Memory B cell (primary cell): ENCODE measurements at places on chromosomes 3 and 15.

- no peak for DNase-seq
These were observed 471.5 kb upstream of the CADM2 start for GRCh38 chr3:84487296-84487695.

GRCh38 chr3:134340982-134341365 is 33.3 kb downstream of the AMOTL2 start:
- DNase-seq, result no peak

DNA sequence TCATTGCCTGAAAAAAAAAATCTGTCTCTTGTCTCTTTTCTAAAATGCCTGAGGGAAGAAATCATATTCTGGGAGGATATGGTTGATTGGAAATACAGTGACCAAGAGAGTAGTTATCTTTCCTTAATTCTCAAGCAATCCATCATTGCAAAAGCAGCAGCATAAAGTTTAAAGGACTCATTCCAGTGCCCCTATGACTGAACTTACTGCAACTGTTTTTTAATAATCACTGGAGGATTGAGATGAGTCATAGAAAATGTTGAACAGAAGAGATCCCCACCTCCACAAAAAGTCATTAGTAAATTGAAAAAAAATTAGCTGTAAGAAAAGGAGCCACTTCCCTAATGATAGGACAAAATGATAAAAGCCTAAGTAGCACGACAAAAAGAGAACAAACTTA is 121.5 kb downstream of the SLC9A9 start:
- no peak for DNase-seq

DNA sequence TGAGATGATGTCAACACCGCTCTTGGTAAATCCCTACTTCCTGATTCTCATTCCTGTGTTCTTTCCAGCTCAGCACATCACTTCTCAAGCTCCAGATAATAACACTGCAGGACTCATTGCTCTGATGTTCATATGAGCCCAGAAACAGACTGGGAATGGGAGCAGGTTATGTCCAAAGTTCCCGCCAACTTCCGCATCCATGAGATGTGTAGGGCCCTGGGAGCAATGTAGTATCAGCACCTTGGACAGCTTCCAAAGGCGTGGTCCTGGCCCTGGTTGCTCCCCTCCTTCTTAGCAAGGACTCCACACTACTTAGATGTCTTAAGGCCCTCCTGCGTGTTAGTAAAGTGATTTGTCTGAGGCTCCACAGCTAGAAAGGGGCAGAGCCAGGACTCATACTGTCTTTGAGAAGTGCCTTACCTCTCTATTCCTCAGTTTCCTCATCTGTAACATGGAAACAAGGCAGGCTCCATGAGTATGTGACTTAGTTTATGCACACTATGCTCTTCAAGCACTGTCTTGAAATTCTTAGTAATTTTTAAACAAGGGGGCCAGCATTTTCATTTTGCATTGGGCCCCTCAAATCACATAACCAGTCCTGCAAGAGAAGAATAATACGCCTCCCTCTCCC is 27.9 kb upstream of the SLC6A1 start:
- no peak for DNase-seq

DNA sequence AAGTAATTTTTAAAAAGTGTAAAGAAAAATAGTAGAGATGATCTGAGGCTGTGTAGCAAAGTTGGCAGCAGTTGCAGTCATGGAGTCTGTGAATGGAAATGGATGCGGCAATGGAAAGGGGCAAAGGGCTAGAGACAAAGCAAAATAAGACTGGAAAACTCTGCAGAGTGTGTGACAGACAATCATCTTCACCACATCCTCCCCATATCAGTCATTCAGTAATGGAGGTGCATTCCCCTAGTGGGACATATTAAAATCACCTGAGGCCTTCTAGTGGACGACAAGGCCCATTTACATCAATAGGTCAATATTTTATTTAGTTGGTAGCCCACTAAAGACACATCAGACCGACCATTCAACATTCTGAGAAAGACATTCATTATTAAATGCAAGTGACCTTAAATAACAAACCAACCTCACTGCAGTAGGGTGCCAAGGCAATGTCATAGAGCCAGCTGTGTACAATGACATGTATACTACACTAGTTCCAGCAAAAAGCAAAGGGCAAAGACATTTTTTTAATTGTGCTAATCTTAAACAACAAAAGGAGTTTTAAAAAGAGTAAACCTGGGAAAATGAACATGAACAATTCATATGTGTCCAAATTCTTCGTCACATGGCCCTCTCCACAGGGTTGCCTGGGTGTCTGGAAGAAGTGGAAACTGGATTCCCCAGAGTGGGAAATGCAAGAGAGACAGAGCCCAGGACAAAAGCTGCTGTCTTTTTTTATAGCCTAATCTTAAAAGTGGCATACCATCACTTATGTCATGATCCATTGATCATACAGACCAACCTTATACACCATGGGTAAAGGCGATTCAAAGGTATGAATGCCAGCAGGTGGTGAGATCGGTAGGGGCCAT is 15.6 kb upstream of the RAP2B start:
- no peak for DNase-seq

- no peak for DNase-seq
These were observed 76.0 kb upstream of the NECTIN3 start for GRCh38 chr3:110995461-110996231.

GRCh38 chr3:69985266-69985665 is 14.3 kb upstream of the SAMMSON start:
- DNase-seq, result no peak

DNA sequence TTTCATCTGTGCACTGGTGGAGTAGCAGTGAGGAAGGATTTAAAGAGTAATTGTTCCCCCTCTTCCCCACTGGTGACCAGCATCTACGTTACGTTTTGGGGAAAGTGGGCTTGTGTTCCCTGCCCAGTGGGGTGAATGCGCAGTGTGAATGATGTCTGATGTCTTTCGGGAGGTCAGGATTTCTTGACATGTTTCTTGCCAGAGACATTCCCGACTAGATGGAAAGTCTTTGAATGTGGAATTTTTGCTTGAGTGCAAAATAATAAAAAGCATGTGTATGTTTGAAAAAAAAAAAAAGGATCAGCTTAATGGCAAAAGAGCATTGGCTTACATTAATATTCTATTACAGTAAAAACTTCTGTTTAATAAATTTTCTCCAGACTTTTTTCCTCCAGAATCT is 632.2 kb downstream of the FOXP1 start:
- DNase-seq, result no peak

DNA sequence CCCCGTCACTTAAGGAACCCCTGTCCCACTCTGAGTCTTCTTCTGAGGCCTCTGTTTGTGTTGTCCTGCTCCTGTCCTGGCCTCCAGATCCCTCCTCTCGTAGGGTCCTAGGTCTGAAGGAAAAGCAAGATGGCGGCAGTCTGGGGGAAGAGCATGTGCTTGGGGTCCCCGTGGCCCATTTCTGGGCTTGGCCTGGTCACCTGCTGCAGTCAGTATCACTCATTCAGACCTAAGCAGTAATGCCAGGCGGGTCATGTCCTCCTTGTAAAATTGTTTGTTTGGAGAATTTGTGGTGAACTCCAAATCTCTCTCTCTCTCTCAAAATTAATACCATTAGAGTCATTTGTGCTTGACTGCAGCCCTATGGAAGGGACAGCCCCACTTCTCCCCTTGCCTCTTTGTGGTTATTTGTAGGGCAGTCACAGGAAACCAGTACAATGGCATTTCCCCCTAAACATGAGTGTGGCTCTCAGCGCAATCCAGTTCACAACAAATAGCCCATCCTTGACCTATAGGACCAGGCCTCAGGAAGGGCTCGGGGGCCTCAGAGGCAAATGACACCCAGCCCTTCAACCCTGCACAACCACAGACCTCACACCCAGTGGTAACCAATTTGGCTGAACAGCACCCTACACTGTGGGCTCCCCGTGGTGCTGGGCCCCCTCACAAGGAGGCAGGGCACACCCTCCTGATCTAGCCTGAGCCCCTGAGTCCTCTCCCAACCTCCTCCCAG is 173.5 kb downstream of the OR4M2 start:
- DNase-seq, result no peak

- no peak for DNase-seq
These were observed 110.1 kb downstream of the KCNMB2 start for GRCh38 chr3:178646186-178646862.

GRCh38 chr15:69045802-69046201 is 31.3 kb downstream of the NOX5 start:
- no peak for DNase-seq

DNA sequence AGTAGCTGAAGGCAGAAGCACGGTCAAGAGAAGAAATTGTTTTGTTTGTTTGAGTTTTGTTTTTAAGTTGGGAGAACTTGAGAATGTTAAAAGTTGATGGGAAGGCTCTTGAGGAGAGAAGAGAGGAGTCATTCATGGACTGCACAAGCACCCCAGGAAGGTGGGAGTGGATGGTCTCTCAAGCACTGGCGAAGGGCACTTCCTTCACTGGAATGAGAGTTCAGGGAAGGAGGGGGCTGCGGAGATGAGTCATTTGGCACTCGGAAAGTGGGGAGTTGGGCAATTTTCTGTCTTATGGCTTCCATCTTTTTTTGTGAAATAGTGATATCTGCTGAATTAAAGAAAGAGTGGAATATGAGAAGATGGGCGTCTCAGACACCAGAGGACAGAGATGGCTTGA is 66.0 kb downstream of the ATP13A4 start:
- no peak for DNase-seq

GRCh38 chr3:142664819-142665218 is 59.0 kb upstream of the TRPC1 start:
- DNase-seq, result no peak

GRCh38 chr3:159865041-159865579 is 123.5 kb upstream of the IL12A start:
- DNase-seq, result no peak

DNA sequence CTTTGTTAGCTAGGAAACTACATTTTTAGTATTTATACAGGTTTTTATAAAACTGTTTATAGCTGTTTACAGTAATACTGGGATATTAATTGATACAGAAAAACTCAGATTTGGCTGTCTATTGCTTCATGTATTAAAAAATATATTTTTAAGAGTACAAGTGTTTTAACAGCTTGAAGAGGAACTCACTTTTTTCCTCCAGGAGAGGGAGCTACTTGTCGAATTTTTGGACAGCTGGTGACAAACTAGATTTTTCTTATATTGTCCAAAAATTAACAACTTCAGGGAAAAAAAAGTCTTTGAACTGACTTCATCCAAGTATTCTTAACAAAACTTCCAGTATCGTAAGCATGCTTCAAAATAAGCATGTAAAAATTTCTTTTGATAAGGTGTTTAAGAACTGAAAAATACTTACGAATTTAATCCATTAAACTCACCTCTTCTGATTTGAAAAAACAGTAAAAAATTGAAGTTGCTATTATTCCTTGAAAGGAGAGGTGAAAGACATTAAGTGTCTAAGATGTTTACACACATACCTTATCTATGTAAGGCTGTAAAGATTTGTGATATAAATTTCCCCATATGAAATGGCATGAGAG is 4.0 kb downstream of the DIPK2A start:
- DNase-seq, result peak; percentile 19

DNA sequence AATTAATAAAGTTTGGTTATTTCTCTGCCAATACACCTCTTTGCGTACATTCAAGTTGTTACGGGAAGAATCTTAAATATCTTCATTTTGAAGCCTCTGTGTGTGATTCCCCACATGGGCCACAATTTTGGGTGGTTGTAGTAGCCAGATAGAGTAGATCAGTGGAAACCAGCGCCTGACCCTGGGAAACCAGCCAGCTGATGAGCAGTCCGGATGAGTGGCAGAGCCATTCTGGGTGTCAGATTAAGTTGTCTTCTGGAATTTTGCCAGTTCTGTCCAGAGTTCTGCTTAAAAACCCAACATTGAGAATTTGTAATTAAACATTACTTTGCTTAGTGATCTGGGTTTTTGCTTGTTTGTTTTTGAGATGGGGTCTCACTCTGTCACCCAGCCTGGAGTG is 49.7 kb downstream of the MRPS25 start:
- DNase-seq, result no peak

DNA sequence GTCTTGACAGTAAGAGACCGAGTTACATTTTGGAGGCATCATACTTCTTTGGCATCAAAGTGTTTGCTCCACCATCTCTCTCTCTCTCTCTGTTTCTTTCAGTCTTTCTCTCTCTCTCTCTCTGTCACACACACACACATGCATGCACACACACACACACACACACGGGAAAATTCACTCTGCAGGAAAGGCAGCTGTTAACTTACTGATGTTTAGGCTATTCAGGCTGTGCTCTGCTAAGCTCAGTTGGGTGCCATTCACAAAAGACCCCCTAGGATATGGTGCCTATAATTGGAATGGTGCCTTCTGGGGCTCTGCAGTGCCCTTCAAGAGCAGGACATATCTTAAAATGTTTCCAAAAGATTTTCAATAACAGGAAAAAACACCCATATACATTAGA is 78.2 kb downstream of the KCNH8 start:
- no peak for DNase-seq

DNA sequence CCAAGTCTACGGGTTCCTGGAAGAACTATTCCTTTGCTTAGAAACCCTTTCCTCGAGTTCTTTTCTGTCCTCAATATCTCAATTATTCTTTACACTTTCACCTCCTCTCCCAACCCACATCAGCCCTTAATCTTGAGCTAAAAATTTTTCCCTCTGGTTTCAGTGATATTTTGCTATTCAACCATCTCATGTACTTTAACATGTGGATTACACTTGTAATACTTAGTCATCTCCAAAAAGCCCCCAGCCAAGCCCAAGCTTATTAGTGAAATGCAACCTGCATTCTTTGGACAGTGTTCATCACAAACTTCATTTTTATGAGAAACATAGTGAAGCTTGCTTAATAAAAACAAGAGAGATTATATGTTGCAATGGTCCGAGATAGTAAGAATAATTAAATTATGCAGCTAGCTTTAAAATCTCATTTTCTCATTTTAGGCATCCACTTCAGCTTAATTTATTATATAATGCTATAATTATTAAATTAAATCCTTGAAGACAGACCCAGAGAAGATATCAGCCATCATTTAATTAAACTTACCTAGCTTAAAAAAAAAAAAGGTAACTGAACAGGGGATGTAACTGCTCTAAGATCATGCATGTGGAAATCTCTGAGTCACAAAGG is 534.5 kb upstream of the TBL1XR1 start:
- DNase-seq, result no peak

DNA sequence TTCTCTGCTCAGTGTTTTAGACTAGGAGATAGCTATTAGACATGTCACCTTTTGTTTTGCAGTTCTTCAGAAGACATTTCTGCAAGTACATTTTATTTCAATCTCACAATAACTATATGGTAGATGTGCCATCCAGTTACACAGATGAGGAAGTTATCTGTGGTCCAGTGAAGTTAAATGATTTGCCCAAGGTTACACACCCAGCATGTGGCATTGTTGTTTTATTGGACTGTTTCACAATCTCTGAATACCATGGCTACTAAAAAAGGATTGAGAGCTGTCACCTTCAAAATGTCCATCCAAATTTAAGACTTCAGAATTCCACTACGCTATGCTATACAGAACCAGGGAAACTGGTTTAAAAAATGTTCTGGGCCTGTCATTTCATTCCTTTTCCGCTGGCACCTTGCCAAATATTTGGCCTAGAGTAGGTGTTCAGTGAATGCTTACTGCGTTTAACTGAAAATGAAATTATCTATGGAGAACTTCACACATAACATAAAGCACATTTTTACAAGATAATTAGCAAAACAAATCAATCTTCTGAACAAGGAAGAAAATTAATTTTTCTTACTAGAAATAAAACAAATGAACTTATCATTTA is 20.2 kb downstream of the TM6SF1 start:
- no peak for DNase-seq
